Stimulated activated CD4-positive, alpha-beta T cell treated with anti-CD3 and anti-CD28 coated beads, Interleukin-2, amount 100 ng/mL, for 48 hours (primary cell): ENCODE measurements at places on chromosomes 11 and 22.

DNA sequence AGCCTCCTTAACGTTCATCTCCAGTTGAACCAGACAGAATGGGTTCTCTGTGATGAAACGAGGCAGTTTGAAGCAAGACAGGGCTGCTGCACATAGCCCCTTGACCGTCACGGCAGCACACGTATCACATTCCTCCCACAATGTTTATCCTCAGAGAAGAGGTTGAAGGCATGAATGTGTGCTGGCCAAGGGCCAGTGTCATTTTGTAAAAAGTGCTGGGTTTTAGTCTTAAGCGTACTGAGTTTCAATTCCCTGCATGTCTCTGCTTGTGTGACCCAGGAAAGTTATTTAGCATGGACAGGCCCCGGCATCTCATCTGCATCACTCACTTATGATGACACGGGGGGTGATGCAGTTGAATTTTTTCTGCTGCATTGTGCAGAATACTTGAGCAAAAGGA, 31.6 kb downstream of the TTC12 start:
- DNase-seq = no peak

DNA sequence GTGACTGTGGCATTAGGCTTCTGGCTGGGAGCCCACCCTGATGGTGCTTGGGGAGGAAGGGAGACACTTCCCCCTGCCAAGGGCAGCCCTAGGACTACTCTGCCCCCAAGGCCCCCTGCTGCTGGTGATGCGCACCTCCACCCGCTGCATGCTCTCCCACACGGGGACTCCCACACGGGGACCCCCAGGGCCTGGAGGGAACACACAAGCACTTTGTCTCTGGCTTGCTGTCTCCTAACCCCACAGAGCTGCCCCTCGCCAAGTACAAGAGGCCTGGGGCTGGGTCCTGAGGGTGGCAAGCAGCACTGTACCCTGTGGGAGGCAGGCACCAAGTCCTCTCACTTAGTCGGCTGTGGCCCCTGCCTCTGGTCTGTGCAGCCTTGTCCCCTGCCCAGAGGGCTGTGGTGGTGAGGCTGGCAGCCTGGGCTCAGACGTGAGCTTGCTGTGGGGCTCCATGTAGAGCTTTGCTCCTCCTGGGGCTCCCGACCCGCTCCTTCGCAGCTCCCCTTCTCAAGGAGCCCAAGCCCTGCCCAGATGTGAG, 7.9 kb downstream of the LRRC75B start:
- DNase-seq = no peak

DNA sequence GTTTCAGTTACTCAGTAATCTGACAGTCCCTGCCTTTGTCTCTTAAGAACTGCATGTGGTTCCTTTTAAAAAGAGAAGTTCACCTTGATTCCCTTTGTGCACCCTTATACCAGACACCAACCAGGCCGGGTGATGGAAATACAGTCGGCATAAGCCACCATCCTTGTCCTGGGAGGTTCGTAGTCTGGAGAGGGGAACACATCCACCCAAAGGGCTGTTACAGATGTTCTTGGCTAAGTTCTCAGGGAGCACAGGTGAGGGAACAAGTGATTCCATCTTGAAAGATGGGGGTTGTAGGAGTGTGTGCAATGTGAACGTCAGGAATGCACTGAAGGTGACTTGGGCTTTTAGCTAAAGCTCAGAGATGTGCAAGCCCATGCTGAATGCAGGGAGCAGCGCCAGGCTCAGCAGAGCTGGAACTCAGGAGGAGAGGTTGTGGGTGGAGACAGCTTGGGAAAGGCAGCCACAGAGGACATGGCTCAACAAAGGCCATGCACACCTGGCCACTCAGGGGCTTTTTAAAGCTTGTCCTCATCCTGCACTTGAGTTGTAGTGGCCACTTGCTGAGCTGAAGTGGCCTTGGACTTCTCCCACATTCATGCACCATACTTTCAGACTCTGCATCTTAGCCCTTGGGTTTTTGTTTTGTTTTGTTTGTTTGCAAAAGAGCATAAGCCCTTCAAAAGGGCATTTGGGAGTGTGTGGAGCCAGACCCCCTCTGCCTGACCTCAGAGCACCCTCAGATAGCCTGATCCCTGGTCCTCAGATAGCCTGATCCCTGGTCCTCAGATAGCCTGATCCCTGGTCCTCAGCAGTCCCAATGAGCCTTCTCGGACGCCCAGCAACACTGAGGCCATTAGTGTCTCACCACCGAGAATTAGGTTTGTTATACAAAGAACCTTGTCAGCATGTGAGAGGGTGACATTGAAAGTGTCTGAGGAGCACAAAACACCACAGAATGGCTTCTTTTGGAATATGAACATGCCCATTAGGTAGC, 12.7 kb upstream of the TMA7B start:
- no peak for DNase-seq

GRCh38 chr11:57287884-57288283, 36.9 kb downstream of the TNKS1BP1 start:
- DNase-seq = no peak

DNA sequence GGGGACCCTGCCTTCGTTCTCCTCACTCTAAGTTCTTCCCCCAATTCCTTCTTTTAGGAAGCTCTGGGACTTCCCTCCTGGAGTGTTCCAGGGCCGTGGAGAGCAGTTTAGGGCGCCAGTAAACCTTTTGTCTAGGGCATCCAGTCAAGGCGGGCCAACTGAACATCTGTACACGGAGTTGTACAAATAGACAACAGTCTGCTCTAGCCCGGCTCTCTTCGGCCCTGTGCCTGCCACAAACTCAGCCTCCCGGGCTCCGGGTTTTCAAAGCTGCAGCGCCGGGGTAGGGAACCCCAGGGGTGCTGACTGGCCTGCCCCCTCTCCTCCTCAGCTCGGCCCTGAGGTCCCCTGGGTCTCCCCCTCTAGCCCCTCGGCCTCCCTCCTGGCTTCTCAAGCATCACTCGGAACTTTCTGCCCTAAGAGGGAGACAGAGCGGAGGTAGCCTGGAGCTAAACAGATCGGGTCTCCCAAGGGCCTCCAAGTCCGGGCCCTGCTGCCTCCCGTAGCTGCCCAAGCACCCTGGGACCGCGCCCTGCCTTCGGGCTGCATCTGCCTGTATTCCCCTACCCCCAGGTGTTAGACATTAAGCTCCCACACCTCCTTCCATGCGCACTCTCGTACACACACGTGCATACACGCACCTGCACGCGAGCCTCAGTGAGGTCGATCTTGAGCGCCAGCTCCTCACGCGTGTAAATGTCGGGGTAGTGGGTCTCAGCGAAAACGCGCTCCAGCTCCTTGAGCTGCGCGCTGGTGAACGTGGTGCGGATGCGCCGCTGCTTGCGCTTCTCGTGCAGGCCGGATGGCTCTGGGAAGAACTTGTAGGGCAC, 3.3 kb downstream of the PHOX2A start:
- DNase-seq = no peak

GRCh38 chr11:27658535-27659236, 41.6 kb downstream of the BDNF start:
- DNase-seq = no peak

GRCh38 chr11:19652623-19653375, 59.8 kb upstream of the NAV2 start:
- DNase-seq = no peak
